NCI-H82 (cell line): ENCODE measurements at places on chromosomes 16 and 17.

DNA sequence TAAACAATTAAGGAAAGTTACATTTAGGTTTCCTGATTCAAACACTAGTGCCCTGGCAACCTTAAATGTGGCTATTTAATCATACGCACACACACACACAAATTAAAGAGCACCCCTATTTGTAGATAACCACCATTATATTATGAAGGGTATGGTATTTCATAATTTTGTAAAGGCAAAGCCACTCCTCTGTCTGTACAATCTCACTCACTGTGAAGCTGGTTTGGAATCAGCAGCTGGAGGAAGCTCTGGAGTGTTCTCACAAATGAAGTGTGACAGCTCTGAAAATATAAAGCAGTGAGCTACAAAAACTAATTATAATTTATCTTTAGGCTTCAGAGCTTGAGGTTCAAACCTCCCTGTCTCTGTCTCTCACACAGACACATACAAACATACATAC lies 57.9 kb upstream of the KCNJ16 start:
- DNase-seq = no peak

GRCh38 chr16:12255473-12255872 lies 278.9 kb downstream of the SNX29 start:
- no peak for DNase-seq

DNA sequence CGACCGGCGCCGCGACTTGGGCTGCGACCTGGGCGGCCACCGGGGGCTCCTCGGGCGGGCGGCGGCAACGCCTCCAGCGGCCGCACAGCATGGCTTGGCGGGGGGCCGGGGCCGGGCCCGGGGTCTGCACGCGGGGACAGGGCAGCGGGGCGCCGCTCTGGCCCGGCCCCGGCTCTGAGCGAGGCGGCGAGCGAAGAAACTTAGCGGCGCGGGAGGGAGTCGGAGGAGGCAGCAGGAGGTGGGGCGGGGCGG lies at the start of gene PLCD3:
PLCD3 (minus strand) TSS at position 196 of the 252 bp plus-strand sequence; CDS start at position 91, 105 bp downstream.
- DNase-seq = no peak

- DNase-seq = no peak
Measured at GRCh38 chr17:38693700-38694329, 11.3 kb upstream of the MLLT6 start.

DNA sequence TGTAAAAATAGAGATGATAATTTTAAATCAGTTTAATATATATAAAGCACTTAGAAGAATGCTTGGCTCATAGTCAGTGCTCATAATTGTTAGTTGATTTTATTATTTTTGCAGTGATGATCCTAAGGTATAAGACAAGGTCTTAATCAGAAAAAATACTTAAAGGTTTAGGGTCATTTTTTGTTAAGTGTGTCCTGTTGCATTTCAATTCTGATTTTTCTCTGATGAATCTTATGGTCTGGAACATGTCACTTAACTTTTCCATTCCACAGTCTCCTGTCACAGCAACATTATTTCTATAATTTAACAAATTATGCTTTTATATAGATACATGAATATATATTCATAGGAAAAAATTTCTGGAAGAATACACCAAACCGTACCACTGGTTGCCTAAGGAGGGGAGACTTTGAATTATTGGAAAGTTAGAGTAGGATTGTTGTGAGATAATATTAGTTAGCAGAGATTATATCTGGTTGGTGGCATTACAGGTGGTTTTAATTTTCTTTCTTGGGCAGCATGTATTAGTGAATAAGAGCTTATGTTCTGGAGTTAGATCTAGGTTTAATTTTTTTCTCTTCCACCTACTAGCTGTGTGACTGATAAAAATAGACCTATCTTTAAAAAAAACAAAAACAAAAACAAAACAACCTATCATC lies 188.7 kb downstream of the TANC2 start:
- DNase-seq = no peak

DNA sequence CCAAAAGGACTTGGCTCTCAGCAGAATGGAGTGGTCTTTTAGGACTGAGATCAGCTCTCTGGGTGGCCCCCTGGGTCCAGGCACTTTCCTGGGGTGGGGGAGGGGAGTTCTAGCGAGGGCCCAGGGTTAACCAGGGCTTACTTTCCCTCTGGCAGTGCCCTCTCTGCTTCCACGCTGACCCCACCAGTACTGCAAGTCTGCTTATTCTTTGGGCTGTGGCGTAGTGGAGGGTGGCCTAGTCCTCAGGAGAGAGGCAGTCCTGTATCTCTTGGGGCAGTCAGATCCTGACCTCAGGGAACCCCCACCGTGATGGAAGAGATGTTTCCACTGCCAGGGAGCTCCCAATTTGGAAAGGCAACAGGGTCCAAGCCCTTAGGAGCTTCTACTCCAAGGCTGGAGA lies 79.4 kb downstream of the CCDC182 start:
- no peak for DNase-seq

- peak; percentile 81 for DNase-seq
Measured at GRCh38 chr17:74008196-74008595, 195.3 kb upstream of the RPL38 start.

DNA sequence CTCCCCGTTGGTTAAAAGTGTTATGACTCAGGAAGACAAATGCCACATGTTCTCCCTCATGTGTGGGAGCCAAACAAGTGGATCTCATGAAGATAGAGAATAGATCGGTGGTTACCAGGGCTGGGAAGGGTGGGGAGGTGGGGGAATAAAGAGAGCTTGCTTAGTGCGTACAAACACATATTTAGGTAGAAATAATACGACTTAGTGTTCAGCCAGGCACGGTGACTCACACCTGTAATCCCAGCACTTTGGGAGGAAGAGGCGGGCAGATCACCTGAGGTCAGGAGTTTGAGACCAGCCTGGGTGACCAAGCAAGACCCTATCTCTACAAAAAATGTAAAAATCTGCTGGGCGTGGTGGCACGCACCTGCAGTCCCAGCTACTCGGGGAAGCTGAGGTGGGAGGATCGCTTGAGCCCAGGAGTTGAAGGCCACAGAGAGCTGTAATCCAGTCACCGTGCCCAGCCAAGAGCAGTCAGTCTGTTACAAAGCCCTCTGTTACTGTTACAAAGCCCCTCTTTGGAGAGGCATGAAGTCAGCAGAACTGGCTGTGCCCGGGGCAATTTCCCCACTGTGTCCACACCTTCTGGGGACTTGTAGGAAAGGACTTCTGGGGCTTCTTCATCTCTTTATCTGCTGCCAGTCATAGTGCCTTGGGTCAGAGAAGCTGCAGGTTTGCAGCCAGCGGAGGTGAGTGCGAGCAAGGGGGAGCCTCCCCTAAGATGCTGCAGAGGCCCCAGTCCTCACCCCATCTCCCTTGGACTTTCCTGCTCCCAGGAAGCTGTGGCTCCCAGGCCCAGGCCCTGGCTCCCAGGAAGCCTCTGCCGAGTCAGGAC lies 4.3 kb upstream of the ALDH3A1 start:
- DNase-seq = no peak

DNA sequence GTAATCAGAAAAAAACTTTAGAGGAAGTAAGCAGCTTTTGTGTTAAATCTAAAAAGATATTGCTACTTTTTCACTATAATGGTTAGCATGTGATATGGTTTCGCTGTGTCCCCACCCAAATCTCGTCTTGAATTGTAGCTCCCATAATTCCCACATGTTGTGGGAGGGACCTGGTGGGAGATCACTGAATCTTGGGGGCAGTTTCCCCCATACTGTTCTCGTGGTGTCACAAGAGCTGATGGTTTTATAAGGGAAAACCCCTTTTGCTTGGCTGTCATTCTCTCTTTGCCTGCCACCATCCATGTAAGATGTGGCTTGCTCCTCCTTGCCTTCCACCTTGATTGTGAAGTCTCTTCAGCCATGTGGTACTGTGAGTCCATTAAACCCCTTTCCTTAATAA lies 117.1 kb downstream of the KCNJ2 start:
- DNase-seq = no peak

- DNase-seq = no peak
Measured at GRCh38 chr17:7295230-7296180, 1.1 kb upstream of the YBX2 start.

- DNase-seq = peak; percentile 39
Measured at GRCh38 chr17:17564896-17565295, 26.6 kb downstream of the PEMT start.

DNA sequence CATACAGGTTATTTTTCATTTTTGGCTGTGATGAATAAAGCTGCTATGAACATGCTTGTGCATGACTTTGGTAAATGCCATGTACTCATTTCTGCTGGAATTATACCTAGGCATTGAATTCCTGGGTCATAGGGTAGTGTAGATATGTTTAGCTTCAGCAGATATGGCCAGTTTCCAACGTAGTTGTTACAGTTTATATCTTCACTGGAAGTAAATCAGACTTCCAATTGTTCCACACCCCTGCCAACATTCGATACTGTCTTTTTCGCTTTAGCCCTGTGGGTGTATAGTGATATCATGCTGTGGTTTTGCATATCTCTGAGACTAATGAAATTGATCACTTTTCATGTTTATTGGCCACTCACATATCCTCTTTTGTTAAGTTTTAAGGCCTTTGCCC lies 50.4 kb downstream of the ARHGAP27 start:
- DNase-seq = no peak

- no peak for DNase-seq
Measured at GRCh38 chr17:18309202-18309601, 5.6 kb downstream of the TOP3A start.

- no peak for DNase-seq
Measured at GRCh38 chr16:70804153-70804733, 3.3 kb upstream of the VAC14 start.

- no peak for DNase-seq
Measured at GRCh38 chr16:3677994-3678393, 23.5 kb downstream of the DNASE1 start.

GRCh38 chr17:39527220-39527813 lies 66.0 kb downstream of the CDK12 start:
- DNase-seq = peak; percentile 52

DNA sequence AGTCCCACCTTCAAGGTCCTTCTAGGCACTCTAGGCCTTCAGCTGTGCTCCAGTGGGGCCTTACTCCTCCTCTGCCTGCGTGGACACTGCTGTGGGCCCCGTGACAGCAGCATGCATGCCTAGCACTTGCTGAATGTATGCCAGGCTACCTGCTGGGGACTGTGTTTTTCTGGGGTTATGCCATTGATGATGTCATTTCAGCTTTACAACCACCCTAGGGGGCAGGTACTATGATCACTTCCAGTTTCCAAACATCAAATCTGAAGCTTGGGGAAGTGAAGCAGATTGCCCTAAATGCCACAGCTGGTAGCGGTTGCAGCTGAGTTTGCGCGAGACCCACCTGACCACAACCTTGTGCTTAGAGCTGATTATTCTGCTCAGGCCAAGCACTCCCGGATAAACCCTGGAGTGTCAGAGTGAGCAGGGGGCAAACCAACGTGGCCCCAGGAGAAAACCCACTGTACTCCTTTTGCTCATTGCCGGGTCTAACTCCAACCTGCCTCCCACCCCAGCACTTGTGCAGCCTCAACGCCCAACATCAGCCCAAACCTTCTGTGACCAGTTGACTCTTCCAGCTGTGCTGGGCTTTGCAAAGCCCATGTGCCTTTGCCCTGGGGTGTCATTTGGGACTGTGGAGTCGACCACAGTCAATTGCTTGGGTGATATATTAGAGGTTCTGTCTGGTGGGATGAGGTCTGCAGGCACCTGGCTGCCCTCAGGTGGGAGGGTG lies 168.4 kb downstream of the ENGASE start:
- no peak for DNase-seq

GRCh38 chr16:30185683-30186421 lies 2.5 kb downstream of the CORO1A start:
- no peak for DNase-seq

- no peak for DNase-seq
Measured at GRCh38 chr16:1791256-1791942, 2.1 kb downstream of the IGFALS start.

- no peak for DNase-seq
Measured at GRCh38 chr17:51957786-51958185, 200.7 kb downstream of the CA10 start.

DNA sequence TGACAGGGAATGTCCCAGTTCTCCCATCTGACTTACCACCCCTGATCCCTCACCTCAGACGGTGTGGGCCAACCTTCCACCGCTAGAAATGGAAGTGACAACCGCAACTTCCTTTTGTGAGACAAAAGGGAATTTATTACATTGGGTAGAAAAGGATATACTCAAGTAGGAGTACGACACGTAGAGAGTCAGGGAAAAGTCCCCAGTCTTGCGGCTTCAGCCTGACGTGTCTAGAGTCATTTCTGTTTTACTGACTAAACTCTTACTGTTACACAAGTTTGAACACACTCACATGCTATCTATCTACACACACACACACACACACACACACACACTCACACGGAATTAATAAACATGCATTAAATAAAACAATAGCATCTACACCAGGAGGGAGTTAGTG lies 178.9 kb downstream of the COPRS start:
- no peak for DNase-seq

DNA sequence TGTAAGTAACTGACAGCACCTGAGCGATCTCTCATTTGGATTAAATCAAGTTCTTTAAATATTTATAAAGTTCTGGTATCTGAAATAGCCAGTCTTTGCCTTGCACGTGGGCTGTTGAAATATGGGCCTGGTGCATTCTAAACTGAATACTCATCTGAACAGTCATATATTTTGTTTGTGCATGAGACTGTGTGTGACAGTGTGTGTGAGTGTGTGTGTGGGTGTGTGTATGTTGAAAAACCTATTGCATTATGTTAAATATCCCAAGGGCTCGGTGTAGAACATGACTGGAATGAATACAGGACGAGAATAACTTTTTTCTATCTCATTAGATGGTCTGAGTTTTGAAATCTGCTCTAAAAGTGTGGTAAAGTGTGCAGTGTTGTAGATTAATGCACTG lies 82.4 kb upstream of the TOX3 start:
- DNase-seq = no peak

- no peak for DNase-seq
Measured at GRCh38 chr17:77287432-77288068, 146.8 kb downstream of the SEC14L1 start.

DNA sequence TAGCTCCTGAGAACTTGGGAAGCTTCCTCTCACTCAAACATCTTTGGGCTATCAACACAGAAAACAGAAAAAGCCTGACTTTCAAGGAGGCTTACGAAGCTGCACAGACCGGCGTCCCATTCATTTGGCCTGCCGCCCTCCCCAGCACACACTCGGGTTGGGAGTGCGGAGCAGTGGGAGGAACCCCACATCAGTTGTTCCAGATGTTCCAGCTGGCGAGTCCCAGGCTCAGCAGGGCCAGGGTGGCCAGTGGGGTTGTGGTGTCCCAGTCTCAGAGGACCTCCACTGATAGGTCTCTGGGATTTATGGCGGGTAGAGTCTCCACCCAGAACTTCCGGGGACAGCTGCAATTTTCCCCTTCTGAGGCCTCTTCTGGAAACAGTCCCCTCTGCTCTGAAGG lies 43.1 kb upstream of the DLX4 start:
- no peak for DNase-seq

DNA sequence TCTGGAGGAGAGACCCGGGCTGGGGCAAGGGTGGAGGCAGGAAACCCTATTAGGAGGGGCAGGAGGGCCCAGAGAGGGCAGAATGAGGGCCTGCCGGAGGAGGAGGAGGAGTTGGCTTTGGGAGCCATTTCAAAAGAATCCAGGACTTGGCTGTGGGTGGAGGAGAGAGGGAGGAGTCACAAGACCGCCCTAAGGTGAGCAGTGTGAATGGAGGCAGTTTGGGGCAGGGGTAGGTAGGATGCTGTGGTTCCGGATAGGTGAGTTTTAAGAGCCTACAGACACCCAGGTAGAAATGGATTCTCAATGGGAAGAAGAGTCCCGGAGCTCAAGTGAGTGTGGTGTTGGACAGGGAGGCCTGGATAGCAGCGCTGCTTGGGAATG lies 80.3 kb downstream of the ARHGAP23 start:
- no peak for DNase-seq

- DNase-seq = peak; percentile 74
Measured at GRCh38 chr17:57085448-57086068, 512 bp downstream of the AKAP1 start.

- DNase-seq = no peak
Measured at GRCh38 chr17:35898283-35899070, 18.3 kb upstream of the CCL5 start.

- DNase-seq = peak; percentile 7
Measured at GRCh38 chr16:73846356-73846755, 450.3 kb upstream of the PSMD7 start.
